ENCODE measurements at places on chromosomes 12 and 14.

- DNase-seq, result no peak
Observed at GRCh38 chr14:44791730-44792129, 170.0 kb downstream of the KLHL28 start.

DNA sequence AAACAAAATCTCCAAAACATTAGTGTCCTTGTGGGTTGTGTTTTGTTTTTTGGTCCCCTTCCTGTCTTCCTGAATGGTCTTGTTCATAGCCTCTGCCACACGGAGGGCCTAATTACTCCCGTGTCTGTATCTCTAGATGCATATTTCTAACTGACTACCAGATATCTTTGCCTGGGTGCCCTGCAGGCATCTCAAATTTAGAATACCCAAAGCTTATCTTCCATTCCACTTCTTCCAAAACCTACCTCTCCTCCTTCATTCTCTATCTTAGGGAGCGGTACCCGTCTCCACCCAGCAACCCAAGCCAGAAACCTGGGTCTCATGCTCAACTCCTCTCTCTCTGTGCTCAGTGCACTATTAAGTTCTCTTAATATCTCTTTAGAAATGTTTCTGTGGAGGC, 10.9 kb upstream of the METAP2 start:
- DNase-seq, result no peak

GRCh38 chr14:49614196-49614595, 6.2 kb downstream of the RPL36AL start:
- DNase-seq, result no peak

DNA sequence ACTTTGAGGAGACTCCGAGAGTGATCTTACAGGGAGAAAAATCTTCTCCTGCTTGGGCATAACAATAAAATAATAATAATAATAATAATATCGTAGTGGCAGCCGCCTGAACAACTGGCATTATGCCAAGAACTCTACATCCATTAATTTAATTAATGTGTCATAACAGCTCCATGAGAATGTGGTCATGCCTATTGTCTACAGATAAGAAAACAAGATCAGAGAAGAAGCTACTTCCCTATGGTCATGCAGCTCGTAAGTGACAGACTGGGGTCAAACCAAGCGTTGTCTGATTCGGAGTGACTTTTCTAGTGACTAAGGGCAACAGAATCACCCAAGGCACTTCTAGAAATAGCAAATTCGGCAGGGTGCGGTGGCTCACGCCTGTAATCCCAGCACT, 11.7 kb downstream of the PROX2 start:
- DNase-seq, result no peak

GRCh38 chr12:111992464-111992863, 20.5 kb downstream of the TMEM116 start:
- DNase-seq, result no peak
